ENCODE measurements at places on chromosomes 6 and 20.

DNA sequence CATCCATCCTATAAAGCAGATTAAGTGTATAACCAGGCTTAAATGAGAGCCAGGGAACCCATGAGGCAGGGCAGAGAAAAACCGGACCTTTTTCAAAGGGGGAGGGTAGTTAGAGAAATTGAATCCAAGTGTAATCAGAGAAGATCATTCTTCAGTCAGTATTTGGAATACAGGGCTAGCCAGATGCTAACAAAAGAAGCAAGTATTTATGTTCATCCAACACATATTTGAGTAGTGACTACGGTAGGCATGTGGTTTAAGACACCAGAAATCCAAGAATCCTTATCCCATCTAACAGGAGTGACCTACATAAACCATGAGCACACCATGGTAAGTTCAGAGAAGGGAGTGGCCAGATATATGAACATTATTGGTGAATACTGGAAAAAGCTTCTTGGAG lies 46.8 kb upstream of the FAM83C start:
- no peak for DNase-seq

GRCh38 chr6:106973836-106974335 lies 643 bp downstream of the CD24 start:
- DNase-seq = peak; percentile 7

GRCh38 chr20:33914919-33915318 lies 78.8 kb upstream of the RALY start:
- DNase-seq = peak; percentile 39

DNA sequence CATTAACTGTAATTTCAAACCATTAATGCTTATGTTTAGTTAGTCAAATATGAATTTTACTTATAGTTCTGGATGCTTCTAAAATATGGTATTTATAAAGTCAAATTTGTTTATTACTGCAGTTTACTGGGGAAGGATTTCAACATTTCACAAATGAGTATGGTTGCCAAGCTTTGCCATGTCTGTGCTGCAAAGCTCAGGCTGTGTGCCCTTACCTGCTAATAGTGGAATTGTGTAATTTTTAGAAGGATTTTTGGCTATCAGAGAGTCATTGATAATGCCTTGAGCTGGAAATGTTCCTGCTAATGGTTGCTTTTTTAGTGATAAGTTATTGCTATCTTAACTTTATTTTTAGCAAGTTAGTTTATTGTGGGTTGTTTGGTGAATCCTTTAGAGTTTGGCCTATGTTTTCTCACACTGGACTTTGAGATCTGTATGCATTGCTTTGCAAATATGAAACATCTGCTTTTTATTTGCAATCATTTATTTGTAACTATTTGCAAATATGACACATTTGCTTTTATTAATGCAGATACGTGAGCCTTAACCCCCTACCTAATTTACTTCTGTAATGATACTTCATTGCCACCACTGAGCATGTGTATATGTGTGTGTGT lies 105.8 kb downstream of the CD109 start:
- no peak for DNase-seq

Data from NCI-H2227 treated with DMSO at 0.1 percent for 48 hours (cell line).